ENCODE measurements at places on chromosomes 16 and 17.

GRCh38 chr17:28338056-28338768 is 2.7 kb downstream of the TNFAIP1 start:
- no peak for DNase-seq

DNA sequence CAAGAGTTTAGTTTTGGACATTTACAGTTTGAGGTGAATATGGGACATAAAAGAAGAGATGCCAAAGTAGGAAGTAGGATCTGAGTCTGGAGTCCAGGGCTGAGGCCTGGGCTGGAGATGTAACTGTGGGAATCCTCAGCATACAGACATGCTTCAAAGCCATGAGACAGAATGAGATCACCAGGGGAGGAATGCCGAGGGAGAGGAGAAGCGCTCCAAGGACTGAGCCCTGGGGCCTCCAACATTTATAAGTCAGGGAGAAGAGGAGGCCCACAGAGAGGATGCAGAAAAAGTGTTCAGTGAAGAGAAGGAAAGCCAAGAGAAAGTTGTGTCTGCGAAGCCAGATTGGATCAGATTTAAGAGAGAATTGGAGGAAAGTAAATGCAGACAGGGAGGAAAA is 277.5 kb upstream of the MYOCD start:
- no peak for DNase-seq

DNA sequence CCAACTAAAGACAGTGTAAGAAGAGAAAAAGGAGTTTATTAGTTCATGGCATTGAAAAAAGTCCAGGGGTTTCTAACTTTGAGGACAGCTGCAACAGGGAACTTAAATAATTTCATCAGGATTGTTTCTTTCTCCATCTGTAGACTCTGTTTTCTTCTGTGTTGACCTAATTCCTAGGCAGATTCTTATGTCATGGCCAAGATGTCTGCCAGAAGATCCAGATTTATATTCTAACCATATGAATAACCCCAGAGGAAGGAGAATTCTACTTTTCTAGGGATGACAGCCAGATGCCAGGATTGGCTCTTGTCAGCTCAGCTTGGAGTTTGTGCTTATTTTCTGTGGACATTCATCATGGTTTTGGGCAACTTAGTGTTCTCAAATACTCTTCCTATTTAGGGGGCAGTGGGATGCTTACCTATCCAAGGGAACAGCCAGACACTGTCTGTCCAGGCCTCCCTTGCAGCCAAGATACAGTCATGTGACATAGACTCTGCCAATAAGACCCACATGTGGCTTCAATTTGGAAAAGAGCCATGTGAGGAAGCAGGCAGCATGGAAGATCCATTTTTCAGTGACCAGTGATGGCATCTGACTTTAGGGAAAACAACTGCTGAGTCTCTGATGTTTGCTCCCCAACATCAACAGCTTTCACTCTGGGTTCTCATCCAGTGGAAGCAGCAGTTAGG is 18.2 kb downstream of the PCTP start:
- DNase-seq: no peak

DNA sequence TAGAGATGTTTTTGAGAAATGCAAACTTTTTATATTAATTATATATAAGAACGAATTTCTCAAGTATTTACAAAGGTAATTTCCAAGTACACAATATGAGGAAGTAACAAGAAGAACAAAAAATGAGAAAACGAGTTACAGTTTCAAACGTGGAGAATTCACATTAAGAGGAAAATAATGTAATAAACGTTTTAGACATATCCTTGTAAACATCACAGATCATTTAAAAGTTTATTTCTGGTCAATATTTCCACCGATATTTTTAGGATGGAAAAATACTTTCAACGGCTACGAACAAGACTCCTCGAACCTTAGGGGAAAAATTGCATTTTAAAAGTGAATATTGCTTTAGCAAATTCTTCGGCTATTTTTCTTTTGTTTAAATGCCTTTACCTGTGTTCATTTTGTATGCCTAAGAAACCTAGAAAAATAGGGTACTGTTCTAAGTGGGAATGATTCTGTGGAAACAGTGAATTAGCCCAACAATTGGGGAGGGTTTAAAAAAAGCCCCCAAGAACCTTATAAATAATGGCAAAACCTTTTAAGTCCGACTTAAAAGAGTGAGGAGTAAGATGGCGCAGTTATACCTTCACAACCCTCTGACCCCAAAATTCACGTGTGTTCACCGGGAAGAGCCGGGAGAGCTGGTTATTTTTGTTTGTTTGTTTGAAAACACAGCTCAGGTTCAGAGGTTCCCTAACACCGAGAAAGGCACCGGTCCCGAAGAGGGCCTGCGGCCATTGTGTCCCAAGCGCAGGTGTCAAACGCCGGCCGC is 3.3 kb downstream of the HNF1B start:
- DNase-seq: no peak

- no peak for DNase-seq
Measured at GRCh38 chr17:14451729-14452191, 150.9 kb downstream of the HS3ST3B1 start.

- DNase-seq: no peak
Measured at GRCh38 chr16:68792465-68793324, 50.6 kb upstream of the TANGO6 start.

DNA sequence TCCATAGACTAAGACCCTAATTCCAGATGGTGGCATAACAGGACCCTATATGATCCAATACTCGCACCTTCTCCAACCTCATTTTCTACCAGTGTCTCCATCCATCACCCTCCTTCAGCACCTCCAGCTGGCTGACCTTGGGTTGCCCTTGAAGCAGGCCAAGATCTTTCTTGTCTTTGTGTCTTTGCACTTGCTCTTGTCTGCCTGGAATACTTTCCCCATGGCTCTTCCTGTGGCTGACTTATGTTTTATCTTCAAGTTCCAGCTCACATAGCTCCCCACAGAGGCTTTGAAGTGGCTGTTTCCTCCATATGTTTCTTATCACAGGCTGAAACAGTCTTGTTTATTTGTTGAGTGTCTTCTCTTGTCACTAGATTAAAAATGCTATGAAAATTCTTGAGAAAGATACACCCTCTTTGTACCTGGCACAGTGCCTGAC is 29.6 kb upstream of the MMD start:
- DNase-seq: no peak

GRCh38 chr16:67086822-67087221 is 22.9 kb upstream of the PHAF1 start:
- DNase-seq: no peak
